Pancreas (tissue), 10 donors: ENCODE measurements at places on chromosomes 11 and 22. TPM values are rescaled to one million over a fixed set of nuclear protein-coding genes. Genes with fewer than 3 reads are reported as not detected.

Gene RASSF10
- total RNA-seq: not detected

Gene OR5B3
- not detected for total RNA-seq

Gene SHISAL1
- 1.3 TPM for total RNA-seq

Gene SCGB1A1
- not detected for total RNA-seq

Gene KCNQ1OT1
- total RNA-seq: 1.5 TPM

Gene TRIM51
- total RNA-seq: not detected

Gene UBQLNL
- 0.15 TPM for total RNA-seq

DNA sequence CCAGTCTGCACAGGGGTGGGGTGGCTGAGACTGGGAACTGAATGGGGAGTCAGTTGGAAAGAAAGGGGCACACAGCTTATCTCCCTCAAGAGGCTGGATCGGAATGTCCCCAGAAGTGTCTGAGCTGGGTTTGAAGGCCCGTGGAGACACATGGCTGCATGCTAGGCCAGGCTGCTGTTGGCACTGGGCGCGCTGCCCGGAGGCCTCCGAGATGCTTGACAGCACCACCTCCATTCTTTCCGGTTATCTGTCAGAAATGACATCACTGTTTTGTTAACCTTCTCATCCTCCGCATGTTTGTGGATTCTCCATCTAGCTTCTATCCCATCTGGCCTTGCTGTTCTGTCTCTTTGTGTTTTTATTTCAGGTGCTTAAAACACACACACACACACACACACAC, 85.5 kb downstream of the APIP start:
- DNase-seq: no peak

GRCh38 chr11:35474688-35475087, 50.7 kb downstream of the PAMR1 start:
- no peak for DNase-seq

GRCh38 chr11:64245797-64246620, 734 bp downstream of the PPP1R14B start:
- peak; percentile 88 for DNase-seq

DNA sequence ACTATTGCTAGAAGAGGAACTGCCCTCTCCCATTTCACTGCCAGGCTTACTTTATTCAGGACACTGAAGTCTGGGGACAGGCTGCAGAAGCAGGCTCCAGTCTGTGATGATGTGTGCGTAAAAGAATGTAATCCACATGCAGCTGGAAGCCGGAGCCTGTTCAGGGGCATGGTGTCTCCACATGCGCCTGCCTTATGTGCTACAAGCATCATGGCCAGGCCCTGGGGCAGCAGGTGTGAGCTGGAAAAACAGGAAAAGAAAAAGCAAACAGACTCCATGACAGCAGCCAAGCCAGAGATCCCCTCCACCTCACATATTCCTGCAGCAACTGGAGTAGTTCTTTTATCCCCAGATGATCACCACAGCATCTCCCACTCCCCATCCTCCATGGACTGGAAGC, 33.4 kb downstream of the ARFGAP2 start:
- DNase-seq: no peak

DNA sequence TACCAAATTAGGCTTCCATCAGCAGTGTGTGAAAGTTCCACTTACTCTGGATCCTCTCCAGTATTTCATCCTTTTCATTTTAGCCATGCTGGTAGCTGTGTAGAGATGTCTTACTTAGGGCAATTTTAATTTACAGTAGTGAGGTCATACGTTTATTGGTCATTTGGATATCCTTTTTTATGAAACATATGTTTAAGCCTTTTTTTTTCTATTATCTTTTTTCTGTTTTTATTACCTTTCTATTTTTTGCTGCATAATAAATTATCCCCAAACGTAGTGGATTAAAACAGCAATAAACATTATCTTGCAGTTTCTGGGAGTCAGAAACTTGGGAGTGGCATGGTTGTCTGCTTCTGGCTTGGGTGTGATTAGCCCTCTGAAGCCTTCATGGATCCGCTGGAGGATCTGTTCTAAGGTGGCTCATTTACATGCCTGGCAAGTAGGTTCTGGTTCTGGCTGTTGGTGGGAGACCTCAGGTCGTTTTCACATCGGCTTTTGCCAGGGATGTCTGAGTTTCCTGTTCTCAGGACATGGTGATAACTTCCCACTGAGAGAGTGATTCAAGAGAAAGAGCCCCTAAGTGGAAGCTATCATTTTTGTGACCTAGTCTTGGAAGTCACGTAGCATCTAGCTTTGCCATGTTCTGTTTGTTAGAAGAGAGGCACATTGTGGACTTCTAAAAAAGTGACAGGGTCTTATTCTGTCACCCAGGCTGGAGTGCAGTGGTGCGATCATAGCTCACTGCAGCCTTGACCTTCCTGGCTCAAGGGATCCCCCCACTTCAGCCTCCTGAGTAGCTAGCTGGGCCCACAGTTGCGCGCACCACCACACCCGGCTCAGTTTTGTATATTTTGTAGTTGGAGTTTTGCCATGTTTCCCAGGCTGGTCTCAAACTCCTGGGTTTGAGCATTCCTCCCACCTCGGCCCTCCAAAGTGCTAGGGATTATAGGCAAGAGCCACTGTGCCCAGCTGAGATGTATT, 38.6 kb downstream of the PPP6R3 start:
- DNase-seq: no peak

DNA sequence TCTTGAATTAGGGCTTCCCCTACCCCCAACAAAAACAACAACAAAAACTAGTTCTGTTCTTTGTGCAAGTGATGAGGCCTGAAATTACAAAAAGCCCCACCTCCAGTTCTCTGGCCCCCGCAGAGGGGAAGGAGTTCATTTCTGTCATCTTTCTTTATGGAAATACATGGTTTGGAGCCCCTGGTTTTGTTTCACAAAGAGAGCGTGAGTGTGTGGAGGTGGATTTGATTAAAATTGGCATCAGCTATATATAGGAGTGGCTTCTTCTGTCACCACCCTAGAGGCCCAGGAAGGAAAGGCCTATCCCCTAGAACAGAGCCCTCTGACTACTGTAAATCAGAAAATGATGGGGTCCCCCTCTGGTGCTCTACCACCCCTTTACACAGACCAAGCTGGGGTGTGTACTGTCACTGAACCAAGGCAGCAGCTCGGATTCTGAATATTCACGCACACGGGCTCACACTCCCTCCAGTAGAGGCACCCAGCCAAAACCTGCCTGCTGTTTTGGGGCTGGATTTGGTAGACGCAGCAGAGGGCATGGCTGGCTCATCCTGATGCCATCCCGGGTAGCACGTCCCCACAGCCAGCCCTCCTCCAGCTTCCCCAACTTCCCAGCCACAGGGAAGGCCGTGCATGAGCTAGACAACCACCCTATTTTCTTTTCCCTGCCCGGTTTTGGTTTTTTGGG, 19.4 kb downstream of the RCOR2 start:
- no peak for DNase-seq

- DNase-seq: no peak
Measured at GRCh38 chr11:565921-566509, 5.2 kb downstream of the RASSF7 start.

DNA sequence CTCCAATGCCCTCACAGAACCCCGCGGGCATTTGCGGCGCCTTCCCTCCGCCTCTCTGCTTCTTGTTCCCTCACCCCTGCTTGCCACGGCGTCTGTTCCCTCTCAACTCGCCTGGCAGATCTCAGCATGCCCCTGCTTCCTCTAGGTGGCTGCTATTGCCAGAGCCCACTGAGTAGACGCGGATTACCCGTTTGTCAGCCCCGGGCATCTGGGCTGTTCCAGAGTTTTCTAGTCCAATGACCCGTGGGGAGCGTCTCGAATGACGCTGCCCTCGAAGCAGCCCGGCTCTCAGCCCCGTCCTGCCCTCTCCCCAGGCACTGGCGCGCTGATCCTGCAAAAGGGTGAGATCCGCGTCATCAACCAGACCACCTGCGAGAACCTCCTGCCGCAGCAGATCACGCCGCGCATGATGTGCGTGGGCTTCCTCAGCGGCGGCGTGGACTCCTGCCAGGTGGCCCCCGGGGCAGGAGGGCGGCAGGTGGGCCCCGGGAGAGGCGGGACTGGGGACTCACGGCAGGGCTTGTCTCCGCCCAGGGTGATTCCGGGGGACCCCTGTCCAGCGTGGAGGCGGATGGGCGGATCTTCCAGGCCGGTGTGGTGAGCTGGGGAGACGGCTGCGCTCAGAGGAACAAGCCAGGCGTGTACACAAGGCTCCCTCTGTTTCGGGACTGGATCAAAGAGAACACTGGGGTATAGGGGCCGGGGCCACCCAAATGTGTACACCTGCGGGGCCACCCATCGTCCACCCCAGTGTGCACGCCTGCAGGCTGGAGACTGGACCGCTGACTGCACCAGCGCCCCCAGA, 49.7 kb downstream of the ST14 start:
- no peak for DNase-seq

DNA sequence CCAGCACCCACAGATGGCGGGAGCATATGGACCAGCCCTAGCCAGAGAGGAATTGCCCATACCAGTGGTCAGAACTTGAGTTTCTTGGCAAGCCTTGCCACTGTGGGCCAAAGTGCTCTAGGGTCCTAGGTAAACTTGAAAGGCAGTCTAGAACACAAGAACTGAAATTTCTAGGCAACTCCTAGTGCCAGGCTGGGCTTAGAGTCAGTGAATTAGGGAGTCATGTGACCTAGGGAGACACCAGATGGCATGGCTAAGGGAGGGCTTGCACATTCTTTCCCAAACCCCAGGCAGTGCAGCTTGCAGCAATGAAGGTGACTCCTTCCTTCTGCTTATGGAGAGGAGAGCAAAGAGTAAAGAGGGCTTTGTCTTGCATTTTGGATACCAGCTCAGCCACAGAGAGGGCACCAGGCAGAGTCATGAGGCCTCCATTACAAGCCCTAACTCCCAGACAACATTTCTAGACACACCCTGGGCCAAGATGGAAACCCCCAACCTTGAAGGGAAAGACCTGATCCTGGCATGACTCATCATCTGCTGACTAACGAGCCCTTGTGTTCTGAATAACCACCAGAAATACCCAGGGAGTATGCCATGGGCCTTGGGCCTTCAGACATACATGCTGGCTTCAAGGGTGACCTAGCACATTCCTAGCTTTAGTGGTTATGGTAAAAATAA, 19.2 kb upstream of the OR56A3 start:
- DNase-seq: no peak

GRCh38 chr11:106920899-106921509, 97.3 kb downstream of the GUCY1A2 start:
- DNase-seq: no peak

DNA sequence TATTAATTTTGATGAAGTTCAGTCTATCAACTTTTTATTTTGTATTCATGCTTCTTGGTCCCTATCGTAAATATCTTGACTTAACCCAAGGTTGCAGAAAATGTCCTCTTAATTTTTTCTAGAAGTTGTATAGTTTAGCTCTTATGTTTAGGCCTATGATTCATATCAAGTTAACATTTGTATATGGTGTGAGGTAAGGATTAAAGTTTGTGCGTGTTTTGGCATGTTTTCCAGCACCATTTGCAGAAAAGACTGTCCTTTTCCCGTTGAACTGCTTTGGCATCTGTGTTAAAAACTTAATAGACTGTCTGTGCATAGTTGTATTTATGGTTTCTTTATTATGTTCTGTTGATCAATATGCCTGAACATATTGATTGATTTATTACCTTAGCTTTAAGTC, 42.3 kb downstream of the ARHGEF12 start:
- no peak for DNase-seq
